ENCODE measurements at places on chromosomes 12 and 14. TPM values are rescaled to one million over a fixed set of nuclear protein-coding genes. Genes with fewer than 3 reads are reported as not detected.

Gene KRT83
- not detected for total RNA-seq

Gene LRP1-AS
- not detected for total RNA-seq

Gene ZBTB39
- 8.7 TPM for total RNA-seq

Gene AKAP5
- 0.33 TPM for total RNA-seq

Gene MAP4K5
- 48.7 TPM for total RNA-seq

Gene ZDHHC22
- not detected for total RNA-seq

Gene CACNA1C
- 2.2 TPM for total RNA-seq

Gene IFNG-AS1
- total RNA-seq: not detected

Gene TMEM63C
- total RNA-seq: 14.7 TPM

Gene TGM1
- 33.4 TPM for total RNA-seq

Gene CNTN1
- not detected for total RNA-seq

Gene SIX4
- 2.7 TPM for total RNA-seq

Gene CLEC14A
- not detected for total RNA-seq

Gene DAO
- not detected for total RNA-seq

Gene GRIN2B
- total RNA-seq: 0.33 TPM

Gene HOXC13
- total RNA-seq: 0.11 TPM

Gene CLEC7A
- 27.7 TPM for total RNA-seq

Gene CTSG
- not detected for total RNA-seq

Gene CLMN
- total RNA-seq: 59.4 TPM

Gene RERG
- total RNA-seq: not detected

Gene ST8SIA1
- not detected for total RNA-seq

Gene ERBB3
- total RNA-seq: 74.6 TPM

Gene NEMF
- 67.9 TPM for total RNA-seq

Gene LMO3
- total RNA-seq: not detected

Gene APOF
- total RNA-seq: not detected

Gene OR6C2
- total RNA-seq: not detected

Gene CD163
- total RNA-seq: not detected

Gene KCNA5
- not detected for total RNA-seq

Measured in placental epithelial cell (primary cell).